ENCODE measurements at places on chromosomes 11 and 22.

DNA sequence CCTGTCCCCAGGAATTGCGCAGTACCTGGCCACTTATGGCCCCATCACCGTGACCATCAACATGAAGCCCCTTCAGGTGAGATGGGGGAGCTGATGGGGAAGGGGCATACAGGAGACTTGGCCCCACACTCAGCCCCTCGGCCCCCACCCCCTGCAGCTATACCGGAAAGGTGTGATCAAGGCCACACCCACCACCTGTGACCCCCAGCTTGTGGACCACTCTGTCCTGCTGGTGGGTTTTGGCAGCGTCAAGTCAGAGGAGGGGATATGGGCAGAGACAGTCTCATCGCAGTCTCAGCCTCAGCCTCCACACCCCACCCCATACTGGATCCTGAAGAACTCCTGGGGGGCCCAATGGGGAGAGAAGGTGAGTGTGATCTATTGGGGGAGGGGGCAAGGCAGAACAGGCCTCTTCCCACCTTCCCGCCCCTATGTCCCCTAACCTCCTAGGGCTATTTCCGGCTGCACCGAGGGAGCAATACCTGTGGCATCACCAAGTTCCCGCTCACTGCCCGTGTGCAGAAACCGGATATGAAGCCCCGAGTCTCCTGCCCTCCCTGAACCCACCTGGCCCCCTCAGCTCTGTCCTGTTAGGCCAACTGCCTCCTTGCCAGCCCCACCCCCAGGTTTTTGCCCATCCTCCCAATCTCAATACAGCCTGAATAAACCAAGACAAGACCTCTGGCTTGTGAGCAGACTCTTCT is 3.6 kb downstream of the CTSW start:
- no peak for DNase-seq

- no peak for DNase-seq
These were observed 238.8 kb downstream of the TTC28 start for GRCh38 chr22:28440592-28441390.

DNA sequence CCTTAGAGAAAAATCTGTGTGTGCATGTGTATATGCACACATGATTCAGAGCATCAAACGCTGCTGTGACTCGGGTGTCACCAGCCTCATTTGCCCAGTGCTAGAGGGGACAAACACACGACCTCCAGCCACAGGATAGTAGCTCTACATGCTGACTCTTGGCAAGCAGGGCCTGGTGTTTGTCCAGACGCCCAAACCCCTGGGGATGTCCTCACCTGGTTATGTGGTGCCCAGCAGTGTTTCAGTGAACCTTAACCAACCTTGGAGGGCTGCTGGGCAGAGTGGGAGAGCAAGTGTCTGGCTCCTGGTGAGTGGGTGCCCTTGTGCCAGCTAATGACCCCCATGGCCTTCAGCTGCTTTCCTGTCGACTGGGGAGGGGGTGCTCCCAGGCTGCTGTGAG is 26.7 kb downstream of the IGLL1 start:
- no peak for DNase-seq

GRCh38 chr11:113579292-113579940 is 104.2 kb upstream of the DRD2 start:
- DNase-seq = no peak

DNA sequence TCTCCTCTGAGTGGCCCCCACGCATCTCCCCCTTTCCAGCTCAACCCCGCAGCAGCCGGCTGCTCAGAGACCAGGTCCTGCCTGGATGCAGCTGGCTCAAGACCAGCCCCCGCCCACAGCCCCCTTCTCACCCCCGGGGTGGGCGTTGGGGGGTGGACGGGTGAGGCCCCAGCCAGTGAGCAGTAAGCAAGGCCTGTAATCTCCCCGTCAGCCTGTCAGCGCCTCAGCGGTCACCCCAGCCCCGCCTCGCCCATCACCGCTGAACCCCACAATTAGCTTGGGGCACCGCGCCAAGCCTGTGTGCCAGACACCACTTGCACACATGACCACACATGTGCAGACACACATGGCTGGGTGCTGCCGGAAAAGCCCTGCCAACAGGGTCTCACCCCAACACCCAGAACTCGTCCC is 5.9 kb downstream of the PLXNB2 start:
- no peak for DNase-seq

DNA sequence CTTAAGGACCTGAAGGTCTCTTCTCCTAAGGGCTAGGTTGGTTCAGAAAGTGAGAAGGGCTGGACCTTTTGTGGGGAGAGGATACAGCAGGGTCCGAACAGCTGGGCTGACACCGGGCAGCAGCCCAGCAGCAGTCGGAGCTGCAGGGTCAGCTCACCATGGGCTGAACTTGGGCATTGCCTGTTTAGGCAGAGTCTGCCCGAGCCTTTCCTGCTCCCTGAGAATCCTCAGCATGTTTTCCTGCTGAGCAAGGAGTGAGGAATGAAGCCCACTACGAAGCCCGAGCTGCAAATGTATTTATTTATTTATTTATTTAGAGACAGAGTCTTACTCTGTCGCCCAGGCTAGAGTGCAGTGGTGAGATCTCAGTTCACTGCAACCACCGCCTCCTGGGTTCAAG is 83.9 kb downstream of the PTPRJ start:
- DNase-seq = no peak

- no peak for DNase-seq
These were observed 62.8 kb downstream of the AAMDC start for GRCh38 chr11:77883775-77884174.

DNA sequence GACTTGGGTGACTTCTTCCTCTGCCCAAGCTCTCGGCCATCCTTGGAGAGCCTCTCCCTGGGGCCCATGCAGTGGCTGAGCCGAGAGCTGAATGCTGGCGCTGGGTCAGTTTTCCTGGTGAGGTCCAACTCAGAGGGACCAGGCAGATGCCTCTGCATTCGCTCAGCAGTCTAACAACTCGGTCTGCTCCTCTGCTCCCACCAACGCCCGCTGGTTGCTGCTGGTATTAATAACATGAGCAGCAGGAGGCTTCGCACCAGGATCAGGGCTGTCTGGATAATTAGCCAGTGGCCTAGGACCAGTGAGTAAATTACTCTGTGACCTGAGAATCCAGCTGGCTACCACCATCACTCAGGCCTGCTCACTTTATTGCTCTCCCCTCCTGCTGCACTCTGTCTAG is 77.7 kb upstream of the FAM181B start:
- no peak for DNase-seq

DNA sequence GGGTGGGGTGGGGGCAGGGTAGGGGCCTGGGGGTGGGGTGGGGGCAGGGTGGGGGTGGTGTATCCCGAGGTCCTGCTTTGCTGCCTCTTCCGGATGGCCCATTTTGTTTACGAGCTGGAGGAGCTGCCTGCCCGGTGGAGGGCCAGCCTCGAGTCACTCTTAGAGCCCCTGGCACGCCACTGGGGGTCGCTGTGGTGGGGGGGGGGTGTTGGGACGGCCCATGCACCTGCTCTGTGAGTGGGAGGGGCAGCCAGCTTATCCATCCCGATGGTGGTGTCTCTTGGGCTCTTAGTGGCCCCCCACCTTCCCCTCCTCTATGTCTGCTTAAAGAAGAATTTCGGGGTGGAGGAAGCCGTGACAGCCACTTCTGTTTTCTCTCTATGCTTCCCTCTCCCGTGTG is 24.6 kb downstream of the MRGPRD start:
- peak; percentile 40 for DNase-seq

- DNase-seq = no peak
These were observed 147.4 kb upstream of the ZC3H12C start for GRCh38 chr11:109945626-109946321.

DNA sequence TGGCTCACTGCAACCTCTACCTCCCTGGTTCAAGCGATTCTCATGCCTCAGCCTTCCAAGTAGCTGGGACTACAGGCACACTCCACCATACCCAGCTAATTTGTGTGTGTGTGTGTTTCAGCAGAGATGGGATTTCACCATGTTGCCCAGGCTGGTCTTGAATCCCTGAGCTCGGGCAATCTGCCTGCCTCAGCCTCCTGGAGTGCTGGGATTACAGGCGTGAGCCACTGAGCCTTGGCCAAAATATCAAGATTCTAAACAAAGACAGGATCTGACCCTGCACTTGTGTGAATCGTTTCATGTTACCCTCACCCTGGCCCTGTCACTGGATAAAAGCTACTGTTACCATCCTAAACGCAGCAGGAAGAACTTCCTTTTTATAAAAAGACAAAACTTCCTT is 15.6 kb upstream of the THY1 start:
- DNase-seq = no peak

DNA sequence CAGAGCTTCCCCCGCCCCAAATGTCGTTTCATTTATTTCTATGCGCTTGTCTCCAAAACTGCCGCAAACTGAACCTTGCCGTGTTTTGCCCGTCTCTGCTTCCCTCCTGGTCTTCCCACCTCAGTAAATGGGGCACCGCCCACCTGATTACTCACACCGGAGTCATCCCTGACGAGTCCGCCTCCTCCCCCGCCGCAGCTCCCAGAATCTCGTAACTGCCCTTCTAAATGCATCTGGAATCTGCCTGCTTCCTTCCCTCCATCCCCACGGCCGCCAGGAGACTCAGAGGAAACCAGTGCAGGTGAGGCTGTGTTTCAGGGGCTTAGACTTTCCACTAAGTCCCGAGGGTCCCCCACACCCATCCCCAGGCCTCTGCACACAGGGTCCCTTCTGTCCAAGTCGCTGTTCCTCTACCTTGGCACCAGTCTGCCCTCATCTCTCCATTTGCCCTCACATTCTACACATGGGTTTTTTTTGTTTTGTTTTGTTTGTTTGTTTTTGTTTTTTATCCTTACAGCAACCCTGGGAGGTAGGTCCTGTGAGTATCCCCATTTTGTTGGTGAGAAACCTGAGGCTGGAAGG is 62.6 kb upstream of the PHF21B start:
- DNase-seq = no peak

DNA sequence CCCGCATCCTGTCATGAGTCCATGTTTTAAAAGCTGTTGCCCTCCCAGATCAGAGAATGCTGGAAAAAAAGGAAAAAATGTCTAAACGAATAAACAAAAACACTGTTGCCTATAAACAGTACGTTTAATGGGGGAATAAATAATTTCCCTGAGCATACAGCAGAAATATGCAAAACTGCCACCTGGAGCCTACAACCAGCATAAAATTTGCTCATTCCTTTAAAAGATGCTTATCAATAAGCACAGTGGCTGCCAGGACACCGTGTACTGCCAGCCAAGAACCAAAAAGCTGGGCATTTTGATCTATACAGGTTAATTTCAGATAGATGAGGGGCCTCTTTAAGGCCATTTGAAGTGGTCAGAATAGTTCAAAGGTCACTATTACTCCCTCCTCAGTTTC is 5.7 kb upstream of the CPT1A start:
- no peak for DNase-seq

- no peak for DNase-seq
These were observed 15.3 kb upstream of the SYTL2 start for GRCh38 chr11:85826116-85826855.

GRCh38 chr22:32080904-32081303 is 37.8 kb downstream of the SLC5A1 start:
- DNase-seq = no peak

DNA sequence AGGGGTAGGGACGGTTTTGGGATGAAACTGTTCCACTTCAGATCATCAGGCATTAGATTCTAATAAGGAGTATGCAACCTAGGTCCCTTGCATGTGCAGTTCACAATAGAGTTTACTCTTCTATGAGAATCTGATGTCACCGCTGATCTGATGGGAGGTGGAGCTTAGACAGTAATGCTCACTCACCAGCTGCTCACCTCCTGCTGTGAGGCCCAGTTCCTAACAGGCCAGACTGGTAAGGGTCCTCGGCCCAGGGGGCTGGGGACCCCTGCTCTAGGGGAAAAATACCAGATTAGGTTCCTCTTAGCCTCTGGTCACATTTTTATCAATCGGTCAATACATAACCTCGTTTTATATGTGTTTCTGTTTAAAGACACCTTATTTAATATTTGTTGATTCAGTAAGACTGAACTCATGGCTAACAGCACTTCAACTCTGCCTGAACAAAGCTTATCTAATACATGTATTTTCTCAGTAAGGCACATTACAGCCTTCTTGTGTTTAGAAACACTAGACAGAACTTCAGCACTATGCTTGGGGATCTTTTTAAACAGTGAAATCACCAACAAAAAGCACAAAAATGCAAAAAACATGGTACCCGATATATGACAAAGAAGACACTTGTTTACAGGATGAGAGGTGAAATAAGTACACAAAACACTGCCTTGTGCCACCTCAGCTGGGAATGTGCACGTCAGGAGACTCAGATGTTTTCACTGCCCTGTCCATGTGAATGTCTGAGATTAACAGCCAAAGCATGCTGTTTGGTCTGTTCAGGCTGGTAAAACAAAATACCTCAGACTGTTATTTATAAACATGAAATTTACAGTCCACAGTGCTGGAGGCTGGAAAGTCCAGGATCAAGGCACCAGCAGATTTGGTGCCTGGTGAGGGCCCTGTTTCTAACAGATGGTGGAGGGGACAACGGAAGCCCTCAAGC is 107.5 kb downstream of the USP35 start:
- no peak for DNase-seq

GRCh38 chr11:100673063-100673462 is 14.0 kb upstream of the ARHGAP42 start:
- no peak for DNase-seq

DNA sequence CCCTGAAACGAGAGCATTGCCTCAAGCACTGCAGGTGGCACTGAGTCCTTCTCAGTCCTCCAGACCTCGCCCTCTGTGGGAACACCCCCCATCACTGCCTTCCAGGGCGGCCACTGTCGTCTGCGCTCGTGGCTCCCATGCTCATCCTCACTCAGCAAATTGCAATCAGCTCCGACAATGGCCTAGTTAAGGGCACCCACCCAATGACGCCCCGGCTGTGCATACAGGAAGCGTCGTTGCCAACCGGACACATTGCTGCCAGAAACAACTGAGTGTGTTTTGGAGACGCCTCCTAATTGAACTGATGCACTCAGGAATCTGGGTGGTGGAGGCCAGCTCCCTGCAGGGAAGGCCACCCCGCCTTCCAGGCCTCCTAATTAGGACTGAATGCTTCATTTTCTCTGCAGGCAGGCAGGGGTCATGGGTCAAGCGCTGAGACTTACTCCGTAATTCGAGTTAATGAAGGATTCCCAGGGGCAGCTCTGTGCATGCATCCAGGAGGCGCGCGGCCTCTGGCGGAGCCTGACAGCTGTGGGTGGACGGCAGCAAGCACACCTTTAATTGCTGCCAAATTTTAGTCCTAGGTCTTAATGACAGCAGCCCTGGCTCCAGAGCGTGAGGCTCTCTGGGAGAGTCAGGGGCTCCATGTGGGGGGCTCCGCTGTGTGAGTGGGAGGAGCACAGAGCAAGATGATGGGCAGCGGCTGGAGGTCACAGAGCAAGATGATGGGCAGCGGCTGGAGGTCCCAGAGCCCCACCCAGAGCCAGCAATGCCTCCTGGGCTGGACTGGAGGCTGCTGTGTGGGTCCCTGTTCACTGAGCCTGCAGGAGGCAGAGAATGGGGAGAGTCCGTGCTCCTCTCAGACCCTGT is 199.0 kb downstream of the BRD1 start:
- no peak for DNase-seq

All from Right ventricle myocardium inferior (tissue), 1 donor.